Left lobe of liver (tissue), 2 donors: ENCODE measurements at places on chromosomes 13 and 19.

- no peak for DNase-seq
Observed at GRCh38 chr13:111844222-111844671, 222.7 kb upstream of the SOX1 start.

GRCh38 chr19:53088091-53088490, 15.1 kb downstream of the ZNF160 start:
- DNase-seq: no peak

GRCh38 chr13:56378566-56378965, 762.2 kb upstream of the PRR20A start:
- no peak for DNase-seq

DNA sequence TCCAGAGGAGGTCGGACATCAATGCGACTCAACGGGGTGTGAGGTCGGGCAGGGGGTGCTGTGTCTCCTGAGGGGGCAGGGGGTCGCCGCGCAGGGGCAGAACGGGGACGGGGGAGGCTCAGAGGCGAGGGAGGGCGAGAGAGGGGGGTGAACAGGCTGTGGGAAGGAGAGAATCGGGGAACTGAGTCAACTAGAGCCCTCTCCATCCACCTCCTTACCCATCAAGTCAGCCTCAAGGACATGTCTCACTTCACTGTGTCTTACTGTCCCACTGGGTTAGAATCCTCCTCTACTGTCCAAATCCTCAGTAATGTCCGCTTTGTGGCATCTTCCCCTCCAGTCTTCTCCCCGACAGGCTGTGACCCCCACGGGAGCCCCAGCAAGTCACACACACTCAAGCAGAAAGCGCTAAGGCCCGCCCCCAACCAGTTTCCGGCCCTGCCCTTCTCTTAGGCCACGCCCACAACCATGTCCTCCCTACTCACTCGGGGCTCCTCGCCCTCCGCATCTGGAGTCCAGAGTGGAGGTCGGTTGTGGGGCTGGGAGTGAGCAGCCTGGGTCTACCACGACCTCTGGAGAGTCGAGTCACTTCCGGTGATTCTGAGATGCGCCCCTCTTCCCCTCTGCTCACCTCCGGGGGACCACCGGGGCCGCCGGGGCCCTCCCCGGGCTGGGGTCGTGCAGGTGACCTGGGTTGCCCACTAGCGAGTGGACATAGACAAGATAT, 9.3 kb downstream of the PLEKHA4 start:
- DNase-seq: no peak

- no peak for DNase-seq
Observed at GRCh38 chr13:79030513-79030912, 371.6 kb upstream of the OBI1 start.
